ENCODE measurements at places on chromosomes 2 and 18.

DNA sequence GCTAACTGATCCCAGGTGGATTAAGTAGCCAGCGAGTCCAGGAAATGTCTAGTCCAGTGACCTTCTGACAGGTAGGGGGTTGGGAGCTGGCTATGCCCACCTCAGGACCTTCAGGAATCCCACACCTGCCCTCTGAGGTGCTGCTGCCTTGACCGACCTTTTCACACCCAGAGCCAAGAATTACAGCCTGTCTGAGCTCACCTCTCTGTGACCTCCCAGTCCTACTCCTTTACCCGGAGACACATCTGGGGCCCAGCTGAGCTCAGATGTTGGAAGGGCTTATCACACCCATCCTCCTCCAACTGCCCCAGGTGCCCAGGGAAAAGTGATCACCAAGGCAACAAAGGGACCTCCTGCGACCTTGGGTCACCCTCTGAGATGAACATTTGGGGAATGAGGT lies 413.3 kb upstream of the TNP1 start:
- DNase-seq: no peak

GRCh38 chr2:236158969-236159777 lies 9.0 kb downstream of the GBX2 start:
- no peak for DNase-seq

DNA sequence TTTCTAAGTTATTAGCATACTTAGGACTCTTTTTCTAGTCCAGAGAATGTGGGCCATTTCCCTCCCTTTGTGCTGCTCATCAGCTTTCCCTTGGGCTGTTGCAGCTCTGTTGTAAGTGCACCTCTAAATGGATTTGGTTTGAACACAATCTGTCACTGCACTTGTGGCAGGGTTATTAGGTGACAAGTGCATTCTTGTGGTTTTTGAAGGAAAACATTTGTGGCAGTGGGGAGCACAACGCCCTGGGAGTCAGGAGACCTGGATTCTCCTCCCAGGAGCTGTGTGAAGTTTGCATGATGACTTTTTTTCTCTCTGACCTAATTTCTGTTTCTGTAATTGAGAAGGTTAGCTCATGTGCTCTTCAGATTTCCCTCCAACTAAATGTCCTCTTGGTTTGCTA lies 630.9 kb upstream of the FAM98A start:
- DNase-seq: no peak

DNA sequence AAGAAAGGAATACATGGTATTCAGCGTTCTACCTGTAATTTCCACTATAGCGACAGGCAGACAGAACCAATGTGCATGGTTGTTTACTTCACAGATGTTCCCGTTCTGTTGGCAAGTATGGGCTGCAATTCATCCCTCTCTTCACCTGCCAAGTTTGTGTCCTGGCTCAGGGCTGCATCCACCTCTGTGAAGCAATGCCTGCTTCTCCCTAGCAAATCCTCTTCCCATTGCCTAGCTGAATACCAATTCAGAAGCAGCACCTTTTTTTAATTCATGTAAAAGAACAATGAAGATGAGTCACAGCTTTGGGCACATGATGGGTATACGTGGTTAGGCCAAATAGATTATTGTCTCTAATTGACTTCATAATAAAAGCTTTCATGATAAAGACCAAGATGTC lies 54.7 kb upstream of the LRATD1 start:
- no peak for DNase-seq

- no peak for DNase-seq
Observed at GRCh38 chr2:153403940-153404339, 74.6 kb downstream of the RPRM start.

- DNase-seq: no peak
Observed at GRCh38 chr18:9989481-9989880, 75.7 kb downstream of the VAPA start.

DNA sequence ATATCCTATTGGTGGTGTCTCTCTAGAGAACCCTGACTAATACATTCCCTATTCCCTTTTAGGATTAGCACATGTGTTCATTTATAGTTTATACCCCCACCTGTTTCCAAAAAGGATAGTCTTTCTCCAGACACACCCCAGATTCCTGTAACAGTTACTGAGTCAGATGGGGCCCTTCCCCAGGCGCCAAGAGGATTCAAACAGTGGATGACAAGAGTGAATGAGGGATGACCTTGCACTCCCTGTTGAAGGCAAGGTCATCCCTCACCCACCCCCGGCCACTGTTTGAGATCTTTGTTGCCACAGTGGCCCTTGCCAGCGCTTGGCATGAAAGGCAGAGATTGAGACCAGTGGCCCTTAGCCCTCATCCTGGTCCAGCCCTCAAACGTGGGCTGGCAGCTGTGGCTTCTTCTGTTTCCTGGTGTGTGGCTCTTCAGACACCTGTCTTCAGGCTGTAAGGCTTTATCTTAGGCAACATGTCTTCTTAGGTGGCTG lies 15.3 kb upstream of the REEP1 start:
- DNase-seq: no peak

DNA sequence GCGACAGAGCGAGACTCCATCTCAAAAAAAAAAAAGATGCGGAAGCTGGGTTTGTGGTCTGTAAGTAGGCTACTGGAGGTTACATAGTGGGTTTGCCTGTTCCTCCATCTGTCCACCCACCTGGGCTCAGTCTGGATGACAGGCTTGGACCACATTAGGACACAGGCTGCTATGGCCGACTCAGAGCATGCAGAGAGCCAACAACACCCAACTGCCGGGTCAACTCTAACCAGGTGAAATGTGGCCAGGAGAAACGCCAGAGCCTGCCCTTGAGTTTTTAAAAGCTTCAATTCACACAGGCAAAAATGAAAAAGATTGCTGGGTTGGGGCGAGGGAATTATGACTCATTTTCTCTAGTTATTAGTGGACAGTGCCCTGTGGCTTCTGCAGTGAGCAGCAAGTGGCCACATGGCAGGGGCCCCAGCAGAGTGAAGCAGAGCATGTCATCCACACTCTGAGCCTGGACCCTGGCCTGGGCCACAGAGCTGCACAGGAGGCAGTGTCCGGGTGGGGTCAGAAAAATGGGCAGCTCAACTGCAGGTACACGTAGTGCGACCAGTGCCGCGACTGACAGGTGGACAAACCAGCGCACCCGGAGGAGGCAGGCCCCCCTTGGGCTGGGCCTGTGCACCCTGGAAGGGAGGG lies 67.4 kb downstream of the BIN1 start:
- DNase-seq: no peak

DNA sequence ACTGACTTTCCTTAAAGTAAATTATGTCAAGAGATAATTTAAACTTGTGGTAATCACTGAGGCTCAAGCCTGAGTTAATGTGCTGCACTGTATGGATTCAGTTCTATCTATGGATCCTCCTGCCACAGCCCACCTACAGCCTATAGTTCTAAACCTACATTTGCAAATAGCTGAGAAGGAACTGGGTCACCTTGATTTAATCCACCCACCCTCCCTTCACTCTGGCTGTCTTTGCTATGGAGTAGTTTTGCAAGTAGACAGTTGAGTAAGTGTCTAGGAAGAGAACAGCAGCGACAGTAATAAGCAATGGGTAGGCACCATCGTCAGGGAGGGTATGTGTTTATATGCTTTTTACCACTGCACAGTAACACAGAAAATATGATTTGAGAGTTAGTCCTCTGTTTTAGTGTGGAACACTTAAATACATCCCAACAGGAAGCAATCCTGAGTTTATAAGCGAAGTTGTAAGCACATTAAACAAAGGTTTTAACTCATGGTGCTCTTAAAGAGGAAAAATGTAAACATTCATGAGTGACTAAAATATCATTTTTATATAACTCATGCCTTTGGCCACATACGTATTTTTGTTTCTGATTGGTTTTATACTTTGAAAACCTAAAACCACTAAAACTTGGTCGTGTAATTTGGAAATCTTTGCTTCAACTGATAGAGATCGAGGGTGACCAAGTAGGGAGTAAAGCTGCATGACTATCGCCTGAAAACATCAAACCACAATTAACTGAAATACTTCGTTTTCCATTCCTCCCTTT lies 36.3 kb upstream of the CHRNA1 start:
- DNase-seq: no peak

DNA sequence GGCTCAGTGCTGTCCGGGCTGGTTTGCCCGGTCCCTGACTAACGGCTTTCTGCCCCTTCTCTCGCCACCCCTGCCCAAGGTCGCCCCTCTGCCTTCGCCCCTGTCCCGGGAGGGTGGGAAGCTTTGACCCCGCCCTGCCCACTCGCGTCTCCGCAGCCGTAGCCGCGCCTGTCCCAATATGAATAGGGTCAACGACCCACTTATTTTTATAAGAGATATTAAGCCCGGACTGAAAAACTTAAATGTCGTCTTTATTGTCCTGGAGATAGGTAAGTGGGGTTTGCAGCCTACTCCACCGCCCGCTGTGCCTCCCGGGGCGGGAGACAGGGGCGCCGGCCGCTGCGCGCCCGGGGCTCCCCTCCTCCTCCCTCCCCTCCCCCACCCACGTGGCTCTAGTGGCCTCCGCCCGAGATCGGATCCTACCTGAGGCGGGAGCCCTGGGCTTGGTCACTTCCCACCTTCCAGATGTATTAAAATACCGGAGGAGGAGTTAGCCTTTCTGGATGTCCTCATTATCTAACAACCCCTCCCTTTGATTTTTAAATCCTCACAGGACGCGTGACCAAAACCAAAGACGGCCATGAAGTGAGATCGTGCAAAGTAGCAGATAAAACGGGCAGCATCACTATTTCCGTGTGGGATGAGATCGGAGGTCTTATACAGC lies 633 bp downstream of the NABP1 start:
- no peak for DNase-seq

DNA sequence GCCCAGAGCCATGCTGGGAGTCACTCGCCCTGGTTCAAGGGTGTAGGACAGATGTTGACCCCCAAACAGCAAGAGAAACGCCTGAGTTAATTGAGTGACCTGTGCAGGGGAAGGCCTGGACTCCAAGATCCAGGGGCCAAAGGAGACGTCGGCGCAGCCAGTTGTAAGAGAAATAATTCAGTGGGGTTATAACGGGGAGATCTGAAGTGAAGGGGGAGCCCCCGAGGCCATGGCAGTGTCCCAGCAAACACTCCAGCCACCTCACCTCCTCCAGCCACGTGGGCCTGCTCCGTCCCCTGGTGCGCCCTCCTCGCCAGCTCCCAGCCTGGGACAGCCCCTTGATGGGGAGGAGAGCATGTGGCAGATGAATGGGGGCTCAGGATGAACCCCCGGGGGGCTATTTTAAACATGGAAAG lies 130.7 kb upstream of the GPC1 start:
- no peak for DNase-seq

GRCh38 chr18:2874765-2875164 lies 28.0 kb downstream of the EMILIN2 start:
- no peak for DNase-seq

- peak; percentile 34 for DNase-seq
Observed at GRCh38 chr2:121529439-121530211, 1.1 kb upstream of the RNU4ATAC start.

DNA sequence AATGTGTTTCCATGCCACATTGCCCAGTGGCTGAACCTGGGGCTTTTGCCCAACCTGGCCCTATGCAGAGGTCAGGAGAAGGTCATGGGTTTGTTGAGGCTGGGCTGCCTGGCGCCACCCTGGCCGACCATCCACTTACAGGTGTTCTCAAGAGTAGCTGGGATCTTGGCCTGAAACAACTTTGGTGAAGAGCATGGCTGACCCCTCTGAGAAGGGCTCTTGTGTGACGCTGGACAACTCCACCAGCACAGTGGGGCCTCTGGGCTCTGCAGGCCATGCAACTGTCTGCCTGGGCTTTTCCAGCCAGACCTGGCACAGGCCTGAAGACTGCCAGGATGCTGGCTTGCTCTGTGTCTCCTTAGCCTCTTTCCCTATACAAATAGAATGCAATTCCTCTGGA lies 76.4 kb upstream of the ZNG1B start:
- DNase-seq: peak; percentile 12

- no peak for DNase-seq
Observed at GRCh38 chr2:127326289-127326945, 32.5 kb upstream of the ERCC3 start.
